C1 segment of cervical spinal cord (tissue), 14 donors: ENCODE measurements at places on chromosomes 2 and 18.

DNA sequence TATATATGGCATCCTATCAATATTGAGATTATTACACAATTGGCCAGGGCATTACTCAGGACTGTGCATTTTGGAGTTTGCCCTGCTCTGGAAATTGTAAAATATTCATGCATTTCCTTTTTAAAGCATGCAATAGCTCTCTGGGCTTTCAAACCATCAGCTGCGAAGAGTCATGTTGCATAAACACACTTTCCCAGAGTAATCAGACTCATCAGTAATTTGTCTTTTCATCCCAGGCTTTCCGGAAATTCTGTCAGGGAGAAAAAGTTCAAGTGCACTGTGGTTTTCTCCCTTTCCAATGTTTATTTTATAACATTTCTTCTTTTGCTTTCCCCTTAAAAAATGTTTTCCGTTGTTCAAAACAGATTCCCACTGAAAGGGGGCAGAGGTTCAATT lies 38.9 kb upstream of the FHL2 start:
- DNase-seq: no peak

- DNase-seq: no peak
Measured at GRCh38 chr2:179467111-179467510, 202.5 kb upstream of the SESTD1 start.

- no peak for DNase-seq
Measured at GRCh38 chr18:34609986-34610648, 100.0 kb upstream of the DTNA start.

- DNase-seq: no peak
Measured at GRCh38 chr2:54212456-54212855, 43.6 kb downstream of the TSPYL6 start.

GRCh38 chr2:158650646-158651357 lies 144.3 kb upstream of the DAPL1 start:
- DNase-seq: no peak
